ENCODE measurements at places on chromosomes 16 and 17.

DNA sequence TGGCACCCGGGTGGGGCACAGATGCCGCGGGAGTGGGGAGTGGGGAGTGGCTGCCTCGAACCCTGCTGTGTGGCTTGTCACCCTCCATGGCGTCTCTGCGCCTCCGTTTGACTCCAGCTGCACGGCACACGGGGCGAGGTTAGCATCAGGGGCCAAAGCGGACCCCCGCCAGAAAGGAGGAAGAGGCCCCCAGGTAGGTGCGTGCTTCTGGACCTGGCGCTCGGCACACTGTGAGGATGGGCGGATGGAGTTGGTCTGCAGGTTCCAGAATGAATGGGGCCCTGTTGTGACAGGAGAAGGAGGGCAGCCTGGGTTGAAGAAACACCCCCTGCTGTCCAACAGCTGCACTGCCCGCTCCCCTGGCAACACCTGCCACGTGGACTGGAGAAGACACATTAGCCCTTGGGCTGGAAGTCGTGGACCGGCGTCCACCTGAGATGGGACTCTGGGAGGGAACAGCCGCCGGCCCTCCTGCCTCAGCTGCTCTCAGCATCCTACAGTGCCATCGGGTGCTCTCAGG, 9.4 kb upstream of the FASN start:
- DNase-seq: no peak

GRCh38 chr17:17204635-17205231, 1.4 kb downstream of the PLD6 start:
- no peak for DNase-seq

GRCh38 chr17:68428498-68429172, 28.7 kb downstream of the WIPI1 start:
- DNase-seq: no peak

GRCh38 chr17:81338274-81339190, 43.4 kb upstream of the SLC38A10 start:
- no peak for DNase-seq

- DNase-seq: no peak
These were observed 118.1 kb downstream of the ENGASE start for GRCh38 chr17:79192503-79193351.

- DNase-seq: peak; percentile 78
These were observed 88.8 kb upstream of the TNRC6C start for GRCh38 chr17:77869665-77870132.

DNA sequence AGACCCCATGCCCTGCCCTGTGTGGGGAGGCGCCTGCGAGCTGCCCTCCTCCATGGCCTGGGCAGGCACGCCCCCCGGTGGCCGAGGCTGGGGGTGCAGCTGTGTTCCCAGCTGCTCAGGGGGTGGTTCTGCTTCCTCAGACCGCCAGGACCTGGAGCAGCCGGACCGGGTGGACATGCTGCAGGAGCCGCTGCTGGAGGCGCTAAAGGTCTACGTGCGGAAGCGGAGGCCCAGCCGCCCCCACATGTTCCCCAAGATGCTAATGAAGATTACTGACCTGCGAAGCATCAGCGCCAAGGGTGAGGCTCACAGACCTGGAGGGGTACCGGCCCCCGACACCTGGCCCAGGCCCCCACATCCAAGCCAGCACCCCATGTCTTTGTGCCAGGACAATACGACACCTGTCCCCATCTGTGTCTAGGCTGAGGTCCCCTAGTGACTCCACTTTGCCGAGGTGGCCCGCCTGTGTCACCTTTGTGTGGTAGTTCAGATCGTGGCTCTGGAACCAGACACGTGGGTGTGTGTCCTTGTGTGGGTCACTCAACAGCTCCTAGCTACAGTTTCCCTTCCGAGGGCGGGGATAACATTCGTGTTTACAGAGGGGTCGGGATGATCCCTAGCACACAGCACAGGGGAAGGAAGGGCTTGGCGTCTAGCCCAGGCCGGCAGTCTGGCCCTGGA, 9.3 kb downstream of the GJD3 start:
- DNase-seq: peak; percentile 67

GRCh38 chr16:49740256-49740655, 115.7 kb downstream of the ZNF423 start:
- DNase-seq: no peak

DNA sequence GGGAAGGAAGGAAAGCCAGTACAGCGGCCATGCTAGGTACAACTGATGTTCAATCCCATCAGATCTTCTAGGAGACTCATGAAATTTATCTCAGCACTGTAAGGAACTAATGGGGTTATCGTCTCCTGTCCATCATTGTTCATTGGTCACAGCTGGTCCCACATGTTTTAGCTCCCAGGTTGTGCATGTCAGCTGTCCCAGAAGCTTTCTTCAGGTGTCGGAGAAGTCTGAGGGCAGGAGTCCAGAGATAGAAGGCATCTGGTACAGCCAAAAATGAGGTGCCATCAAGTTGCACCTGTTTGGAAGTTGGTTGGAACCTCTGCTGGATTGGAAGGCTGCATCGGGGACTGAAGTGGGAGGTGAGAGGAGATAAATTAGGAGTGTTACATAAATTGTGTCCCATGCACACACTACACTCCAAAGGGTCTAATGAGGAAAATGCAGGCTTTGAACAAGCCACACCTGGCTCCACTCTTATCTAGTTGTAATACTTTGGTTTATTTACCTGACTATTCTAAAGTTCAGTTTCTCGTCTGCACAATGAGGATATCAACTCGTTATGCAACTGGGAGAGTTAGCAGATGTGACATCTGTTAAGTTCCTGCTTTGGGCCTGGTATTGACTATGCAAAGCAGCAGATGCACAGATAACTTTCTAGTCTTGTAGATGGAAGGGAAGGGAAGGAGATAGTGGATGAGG, 62.9 kb downstream of the MAP2K6 start:
- no peak for DNase-seq

DNA sequence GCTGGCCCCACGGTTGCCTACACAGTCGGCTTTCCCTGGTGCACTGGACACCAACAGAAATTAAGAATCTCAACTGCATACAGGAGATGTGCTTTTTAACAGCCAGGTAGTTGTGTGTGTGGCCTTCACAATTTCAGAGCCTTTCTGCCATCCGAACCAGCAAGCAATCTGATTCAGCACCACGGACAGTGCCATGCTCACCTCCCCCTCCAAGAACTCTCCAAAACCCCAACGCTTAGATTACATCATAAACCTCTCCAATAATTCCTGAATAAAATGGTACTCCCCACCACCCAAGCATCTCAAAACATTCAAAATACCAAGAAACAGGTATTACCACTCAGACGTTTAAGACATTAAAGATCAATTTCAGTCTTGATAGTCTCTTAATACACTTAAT, 31.8 kb downstream of the USP7 start:
- peak; percentile 44 for DNase-seq

DNA sequence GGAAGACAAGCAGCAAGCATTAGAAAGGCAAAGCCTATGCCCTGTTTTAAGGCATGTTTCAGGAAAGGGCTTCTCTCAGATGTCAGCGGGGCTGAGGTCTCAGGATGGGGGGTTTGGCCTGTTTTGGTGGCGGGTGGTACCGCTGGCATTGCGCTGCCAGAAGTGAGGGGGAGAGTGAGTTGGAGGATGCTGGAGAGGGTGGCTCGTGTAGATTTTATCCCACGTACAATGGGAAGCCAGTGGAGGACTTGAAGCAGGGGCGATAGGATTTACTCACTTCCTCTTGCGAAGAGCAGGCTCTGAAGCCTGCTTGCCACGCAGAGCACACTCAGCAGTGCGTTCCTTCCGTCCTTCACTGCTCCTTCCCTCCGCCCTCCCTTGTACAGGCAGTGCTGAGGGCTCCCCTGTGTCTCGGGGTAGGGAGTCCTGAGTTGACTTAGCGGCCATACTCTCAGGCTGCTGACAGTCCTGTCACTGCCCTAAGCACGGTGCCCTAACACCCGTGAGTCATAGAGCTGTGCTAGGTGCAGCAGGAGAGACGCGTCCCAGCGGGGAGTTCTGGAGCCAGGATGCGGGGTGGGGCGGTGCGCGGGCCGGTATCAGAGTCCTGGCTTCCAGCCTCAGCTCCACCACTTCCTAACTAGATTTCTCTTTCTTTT, 113.1 kb downstream of the SNX29 start:
- peak; percentile 55 for DNase-seq

DNA sequence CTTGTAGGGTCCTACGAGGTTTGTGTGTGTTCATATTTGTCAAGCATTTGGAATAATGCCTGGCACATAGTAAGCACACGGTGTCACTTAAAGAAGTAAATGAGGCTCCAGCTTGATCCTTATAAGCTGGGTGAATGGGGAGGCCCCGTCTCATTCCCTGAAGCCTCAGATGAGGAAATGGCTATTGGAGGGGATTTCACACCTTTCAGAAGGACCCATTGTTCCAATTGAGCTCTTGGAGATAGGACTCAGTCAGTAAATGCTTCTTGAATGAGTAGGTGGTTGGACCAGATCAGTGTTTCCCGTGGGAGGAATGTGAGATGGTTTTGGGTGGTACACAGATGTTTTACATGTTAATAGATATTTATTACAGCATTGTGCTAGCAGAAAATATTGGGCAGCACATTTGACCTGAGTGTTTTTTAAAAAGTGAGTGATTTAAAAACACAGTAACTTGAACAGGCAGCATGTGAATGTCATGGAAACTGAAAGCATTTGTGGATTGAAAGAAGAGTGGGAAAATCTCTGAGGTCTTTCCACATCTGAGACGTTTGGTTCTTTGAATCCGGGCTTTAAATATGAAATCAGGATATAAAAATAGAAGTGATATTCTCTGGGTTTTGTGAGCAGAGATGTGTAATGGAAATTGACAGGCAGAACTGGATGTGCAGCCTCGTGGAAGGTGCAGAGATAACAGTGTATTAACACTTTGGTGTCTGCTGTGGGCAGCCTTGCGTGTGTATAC, 36.4 kb upstream of the ARHGAP17 start:
- DNase-seq: peak; percentile 7

DNA sequence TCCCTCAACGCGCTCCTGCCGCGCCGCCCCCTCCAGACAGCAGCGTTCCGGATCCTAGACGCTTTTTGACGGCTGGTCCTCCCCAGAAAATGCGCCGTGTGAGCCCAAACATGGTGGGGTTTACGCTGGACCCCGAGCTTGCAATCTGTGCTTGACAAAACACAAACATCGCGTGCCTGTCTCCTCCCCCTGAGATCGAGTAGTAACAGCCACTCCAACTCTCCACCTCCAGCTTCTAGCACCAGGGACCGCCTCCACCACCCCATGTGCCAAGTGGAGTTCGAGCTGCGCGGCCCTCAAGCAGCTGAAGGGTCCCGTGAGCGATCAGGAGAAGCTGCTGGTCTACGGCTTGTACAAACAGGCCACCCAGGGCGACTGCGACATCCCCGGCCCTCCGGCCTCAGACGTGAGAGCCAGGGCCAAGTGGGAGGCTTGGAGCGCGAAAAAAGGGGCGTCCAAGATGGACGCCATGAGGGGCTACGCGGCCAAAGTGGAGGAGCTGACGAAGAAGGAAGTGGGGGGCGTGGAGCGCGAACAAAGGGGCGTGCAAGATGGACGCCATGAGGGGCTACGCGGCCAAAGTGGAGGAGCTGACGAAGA, 656 bp upstream of the GEMIN4 start:
- peak; percentile 34 for DNase-seq

DNA sequence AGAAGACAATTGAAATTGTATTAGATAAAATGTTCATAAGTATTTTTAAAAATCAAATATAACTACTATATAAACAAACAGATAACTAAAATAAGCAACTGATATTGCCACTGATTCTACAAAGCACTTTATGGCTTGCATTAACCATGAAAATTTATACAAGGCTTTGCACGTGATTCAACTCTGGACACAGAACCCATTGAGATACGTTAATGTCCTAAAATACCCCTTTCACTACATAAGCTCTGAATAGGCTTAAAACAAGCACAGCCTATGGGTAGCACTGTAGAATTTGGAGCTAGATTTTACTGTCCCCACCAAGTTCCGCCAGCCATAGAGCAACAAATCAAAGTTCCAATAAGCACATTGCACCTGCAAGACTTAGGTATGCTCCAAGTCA, 4.5 kb downstream of the ZNF652 start:
- DNase-seq: no peak

All from inflammatory macrophage (primary cell).